Left colon (tissue), 2 donors: ENCODE measurements at places on chromosomes 11 and 22. TPM values are rescaled to one million over a fixed set of nuclear protein-coding genes. Genes with fewer than 3 reads are reported as not detected.
A peak's percentile ranks its signal among the peaks of the same experiment; 100 is the strongest.

DNA sequence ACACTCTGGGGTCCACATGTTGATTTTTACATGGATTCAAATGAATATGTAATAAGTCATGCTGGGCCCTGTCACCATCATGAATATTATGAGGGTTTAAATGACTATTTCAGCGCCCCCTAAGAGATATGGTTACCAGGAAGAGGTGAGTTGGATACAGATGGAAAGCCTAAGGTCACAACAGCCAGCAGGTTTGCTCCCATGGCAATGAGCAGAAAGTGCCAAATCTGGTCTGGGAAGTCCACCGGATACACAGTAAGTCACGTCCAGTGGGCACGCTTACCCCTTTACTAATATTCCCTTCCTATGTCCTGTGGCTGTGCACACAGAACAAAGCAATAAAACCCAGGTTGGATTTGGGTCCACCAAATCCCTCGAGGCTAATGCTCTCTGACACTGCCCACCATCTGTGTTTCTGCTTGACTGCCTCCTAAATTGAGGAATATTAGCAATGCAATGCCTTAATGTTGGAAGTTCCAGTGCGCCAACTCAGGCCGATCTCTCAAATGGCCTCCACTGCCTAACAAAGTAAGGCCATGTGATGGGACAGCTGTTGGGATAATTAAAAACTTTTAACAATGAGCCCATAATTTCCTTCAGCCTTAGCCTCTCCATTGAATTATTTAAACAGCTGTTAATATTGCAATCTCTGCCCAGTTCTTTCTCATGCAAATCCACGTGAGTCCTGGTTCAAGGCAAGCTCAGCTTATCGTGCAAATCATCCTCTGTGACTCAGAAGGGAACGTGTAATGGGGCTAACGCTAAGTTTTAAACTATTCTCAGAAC lies 97.6 kb downstream of the SLC1A2 start:
- no peak for DNase-seq

DNA sequence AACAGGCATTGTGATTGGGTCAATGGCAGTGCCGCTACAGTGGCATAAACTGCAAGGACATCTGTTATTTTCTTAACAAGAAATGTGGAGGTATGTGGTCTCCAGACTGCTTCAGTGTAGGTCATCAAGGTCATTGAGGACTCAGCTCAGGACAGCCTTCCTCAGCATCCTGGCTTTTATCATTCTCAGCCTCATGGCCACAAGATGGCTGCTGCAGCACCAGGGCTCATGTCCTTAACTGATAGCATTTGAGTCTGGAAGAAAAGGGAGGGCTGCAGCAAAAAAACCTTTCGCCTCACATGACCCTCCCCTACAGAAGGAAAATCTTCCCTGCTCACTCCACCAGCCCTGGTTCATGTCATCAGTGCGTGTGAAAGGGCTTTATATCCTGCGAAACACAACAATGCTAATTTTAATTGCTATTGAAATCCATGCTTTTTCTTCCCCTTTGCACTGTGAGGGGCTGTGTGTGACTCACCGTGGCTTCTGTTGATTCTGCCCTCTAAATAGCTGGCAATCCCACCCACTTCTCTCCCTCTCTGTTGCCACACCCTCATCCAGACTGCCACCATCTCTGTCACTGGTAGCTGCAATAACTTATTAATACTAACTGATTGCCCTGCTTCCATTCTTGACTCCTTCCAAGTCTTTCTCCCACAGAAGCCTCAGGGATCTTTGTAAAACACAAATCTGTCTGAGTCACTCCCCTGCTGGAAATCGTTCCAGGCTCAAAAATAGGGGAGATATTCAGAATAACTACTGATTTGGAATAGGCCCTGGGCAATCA lies 43.8 kb downstream of the CHRDL2 start:
- DNase-seq: no peak

RIMBP3C gene
- not detected for total RNA-seq

KRTAP5-10 gene
- 0.53 TPM for total RNA-seq

MYOD1 gene
- total RNA-seq: not detected

DNA sequence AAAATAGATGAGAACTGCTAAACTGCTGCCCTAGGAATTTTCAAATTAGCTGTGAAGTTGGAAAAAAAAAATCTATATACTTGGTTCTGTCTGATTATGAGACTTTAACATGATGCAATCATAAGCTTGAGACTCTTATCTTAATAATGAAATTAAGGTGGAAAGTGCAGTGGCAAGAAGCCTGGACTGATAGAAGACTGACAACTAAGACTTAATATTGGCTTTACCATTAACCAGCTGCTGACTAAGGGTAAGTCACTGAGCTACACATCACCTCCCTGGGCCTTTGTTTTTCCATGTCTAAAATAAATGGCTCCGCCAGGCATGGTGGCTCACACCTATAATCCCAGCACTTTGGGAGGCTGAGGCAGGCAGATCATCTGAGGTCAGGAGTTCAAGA lies 56.9 kb downstream of the SLC35F2 start:
- no peak for DNase-seq

DNA sequence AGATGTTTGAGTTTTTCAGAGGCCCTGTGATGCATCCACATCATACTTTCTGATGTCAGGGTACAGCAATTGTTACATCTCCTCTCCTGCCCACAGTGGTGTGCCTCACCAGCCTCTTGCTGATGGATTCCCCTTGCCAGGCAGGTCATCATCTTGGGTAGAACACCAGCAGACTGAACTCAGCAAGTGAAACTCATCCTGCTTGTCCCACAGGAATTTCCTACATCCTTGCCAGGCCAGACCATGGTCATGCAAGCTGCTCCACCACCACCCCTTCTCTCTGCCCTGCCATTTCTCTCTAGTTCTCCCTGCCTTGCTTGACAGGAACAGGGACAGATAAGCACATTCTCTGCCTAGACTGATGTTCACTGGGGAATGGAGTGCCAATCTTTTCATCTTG lies 85.9 kb downstream of the PAX6 start:
- no peak for DNase-seq

HOATZ gene
- total RNA-seq: not detected

GRCh38 chr11:8744423-8744822 lies 61.8 kb downstream of the RPL27A start:
- no peak for DNase-seq

GRCh38 chr22:43945632-43946383 lies 9.4 kb upstream of the SAMM50 start:
- DNase-seq: peak; percentile 46

DNA sequence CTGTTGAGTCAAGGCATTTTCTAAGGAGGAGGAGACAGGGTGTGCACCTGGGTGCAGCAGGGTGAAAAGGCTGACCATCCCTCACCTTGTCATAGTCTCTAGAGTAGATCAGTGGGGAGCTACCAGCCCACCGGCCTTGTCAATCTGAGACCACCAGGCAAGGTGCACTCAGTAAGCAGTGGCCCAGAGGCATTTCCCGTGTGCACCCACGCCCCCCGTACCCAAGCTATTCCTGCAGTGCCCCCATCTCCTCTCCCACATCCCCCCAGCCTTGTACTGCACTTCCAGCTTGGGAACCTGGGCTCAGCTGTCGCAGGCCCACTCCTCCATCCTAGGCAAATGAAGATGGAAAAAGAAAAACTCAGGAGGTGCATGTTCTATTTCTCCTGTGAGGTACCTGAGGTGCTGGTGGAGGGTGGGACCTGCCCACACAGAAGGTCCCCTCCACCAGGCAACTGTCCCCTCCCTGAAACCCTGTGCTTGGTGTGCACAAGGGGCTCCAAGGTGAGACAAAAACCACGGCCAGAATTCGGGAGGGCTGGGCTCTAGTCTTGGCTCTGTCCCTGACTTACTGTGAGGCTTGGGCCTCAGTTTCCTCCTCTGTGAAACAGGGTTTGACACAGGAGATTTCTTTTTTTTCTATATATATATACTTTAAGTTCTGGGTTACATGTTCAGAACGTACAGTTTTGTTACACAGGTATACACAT lies 8.4 kb downstream of the P2RY2 start:
- no peak for DNase-seq

GRCh38 chr11:76047766-76048165 lies 158.5 kb downstream of the WNT11 start:
- no peak for DNase-seq
